ENCODE measurements at places on chromosomes 7 and 10. TPM values are rescaled to one million over a fixed set of nuclear protein-coding genes. Genes with fewer than 3 reads are reported as not detected.

ITPRID1 gene
- total RNA-seq: 25.0 TPM

DNA sequence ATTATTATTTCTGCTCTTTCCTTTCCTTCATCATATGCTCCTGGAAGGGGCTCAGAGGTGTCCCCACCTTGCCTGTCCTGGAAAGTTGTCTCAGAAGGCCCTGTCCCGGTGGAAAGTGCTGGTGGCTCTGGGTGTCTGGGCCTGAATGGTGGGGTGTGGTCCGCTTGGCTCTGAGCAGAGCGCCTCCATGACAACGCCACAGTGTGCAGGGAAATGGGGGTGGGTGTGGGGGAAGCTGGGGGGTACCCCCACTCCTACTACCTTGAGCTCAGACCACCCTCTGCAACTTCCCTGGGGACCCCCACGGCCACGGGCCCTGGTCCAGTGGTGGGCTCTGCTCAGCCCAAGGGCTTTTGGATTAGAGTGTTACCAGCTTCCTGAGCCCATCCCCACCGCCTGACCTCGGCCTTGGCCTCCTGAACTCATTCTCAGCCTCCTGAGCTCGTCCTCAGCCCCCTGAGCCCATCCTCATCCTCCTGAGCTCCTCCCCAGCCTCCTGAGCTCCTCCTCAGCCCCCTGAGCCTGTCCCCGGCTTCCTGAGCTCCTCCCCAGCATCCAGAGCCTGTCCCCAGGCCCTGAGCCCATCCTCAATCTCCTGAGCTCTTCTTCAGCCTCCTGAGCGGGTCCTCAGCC, 106.4 kb upstream of the FAM20C start:
- DNase-seq: no peak

GRCh38 chr7:102918845-102919244, 6.0 kb downstream of the LRRC17 start:
- no peak for DNase-seq

GRCh38 chr7:70776627-70777101, 355.3 kb upstream of the GALNT17 start:
- DNase-seq: no peak

All from umbilical cord (tissue), 2 donors.